Panc1 (cell line): ENCODE measurements at places on chromosomes 6 and 20. TPM values are rescaled to one million over a fixed set of nuclear protein-coding genes. Genes with fewer than 3 reads are reported as not detected.

DNA sequence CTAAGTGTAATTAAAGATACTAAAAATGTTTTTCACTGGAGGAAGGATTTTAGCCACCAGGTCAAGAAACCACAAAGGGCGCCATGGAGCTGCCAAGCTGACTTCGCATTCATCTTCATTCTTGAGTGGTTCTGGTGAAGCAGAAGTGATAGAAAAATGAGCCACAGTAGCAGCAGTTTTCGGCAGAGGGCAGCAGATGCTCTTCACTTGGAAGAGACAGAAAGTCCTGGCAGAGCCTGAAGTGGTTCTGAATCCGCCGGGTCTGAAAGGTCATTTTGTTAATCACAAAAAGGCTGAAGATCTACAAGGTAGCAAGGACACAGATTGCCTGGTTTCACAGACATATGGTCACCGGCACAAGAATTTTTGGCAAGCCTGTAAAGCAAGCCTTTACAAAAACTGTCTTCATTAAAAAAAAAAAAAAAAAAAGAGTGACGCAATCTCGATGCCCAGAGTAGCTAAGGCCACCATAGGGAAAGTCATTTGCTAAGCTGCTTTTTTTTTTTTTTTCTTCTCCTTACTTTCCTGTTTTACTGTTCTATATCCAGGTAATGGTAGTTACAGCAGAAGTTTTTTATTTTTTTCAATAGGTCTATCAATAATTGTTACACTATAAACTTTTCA, 345.1 kb upstream of the AGPAT4 start:
- DNase-seq = peak; percentile 35

Gene TMEM74B
- 1.1 TPM for total RNA-seq

DNA sequence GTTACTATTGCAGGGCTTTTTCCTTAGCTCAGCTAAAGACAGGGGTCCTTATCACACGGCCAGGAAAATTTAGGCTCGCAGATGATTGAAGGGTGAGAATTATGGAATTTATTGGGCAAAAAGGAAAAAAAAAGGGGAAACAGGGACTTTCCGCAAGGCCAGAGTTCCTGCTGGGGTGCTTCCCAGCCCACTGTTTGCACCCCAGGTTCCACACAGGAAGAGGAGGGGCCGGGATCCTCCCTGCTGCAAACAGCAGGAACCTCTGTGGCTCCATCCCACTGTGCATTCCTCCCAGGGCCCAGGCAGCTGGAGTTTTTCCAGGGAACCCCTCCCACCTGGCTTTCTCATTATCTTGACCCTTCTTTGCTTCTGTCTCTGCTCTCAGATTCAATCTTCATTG, 35.9 kb upstream of the IL20RA start:
- no peak for DNase-seq

GRCh38 chr6:26105842-26106241, 18.6 kb downstream of the HFE start:
- DNase-seq = no peak

Gene RSPH3
- total RNA-seq = 8.1 TPM

Gene DAAM2
- not detected for total RNA-seq

DNA sequence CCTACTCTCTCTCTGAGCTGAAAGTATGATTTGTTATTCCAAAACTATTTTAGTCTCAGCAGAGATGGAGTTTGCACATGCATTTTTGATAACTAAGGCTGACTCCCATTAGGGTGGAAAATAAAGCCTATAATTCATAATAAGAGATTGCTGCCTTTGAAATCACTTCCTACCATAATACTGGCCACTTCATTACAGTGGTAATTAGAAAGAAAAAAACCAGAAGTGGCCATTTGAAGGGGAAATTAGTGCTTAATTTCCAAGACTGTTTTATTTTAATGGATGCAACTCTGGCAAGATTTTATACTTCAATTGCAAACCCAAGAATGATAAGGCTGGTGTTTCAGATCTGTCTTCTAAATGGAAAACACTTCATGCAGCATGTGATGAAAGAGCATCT, 43.4 kb downstream of the SLC35B3 start:
- no peak for DNase-seq
